ENCODE measurements at places on chromosomes 4 and X. TPM values are rescaled to one million over a fixed set of nuclear protein-coding genes. Genes with fewer than 3 reads are reported as not detected.

The FGFBP2 gene
- not detected for total RNA-seq

The PHOX2B gene
- total RNA-seq = not detected

The RHOXF2 gene
- total RNA-seq = not detected

The EGF gene
- 0.73 TPM for total RNA-seq

The WDR45 gene
- total RNA-seq = 62.8 TPM

The PRR32 gene
- total RNA-seq = not detected

The MND1 gene
- 8.0 TPM for total RNA-seq

The FAM199X gene
- total RNA-seq = 10.3 TPM

The DIAPH2 gene
- 28.7 TPM for total RNA-seq

The NAA11 gene
- not detected for total RNA-seq

The EDNRA gene
- total RNA-seq = 6.8 TPM

The DCAF8L2 gene
- not detected for total RNA-seq

The RBM47 gene
- total RNA-seq = 0.98 TPM

The STK26 gene
- total RNA-seq = 8.1 TPM
